ENCODE measurements at places on chromosomes 11 and 22. TPM values are rescaled to one million over a fixed set of nuclear protein-coding genes. Genes with fewer than 3 reads are reported as not detected.

The PPFIA1 gene
- total RNA-seq = 33.0 TPM

The OR52N4 gene
- total RNA-seq = not detected

The FXYD6 gene
- not detected for total RNA-seq

The MMP8 gene
- not detected for total RNA-seq

All from bronchial epithelial cell (primary cell).